Coronary artery (tissue), 2 donors: ENCODE measurements at places on chromosomes 12 and 14.

DNA sequence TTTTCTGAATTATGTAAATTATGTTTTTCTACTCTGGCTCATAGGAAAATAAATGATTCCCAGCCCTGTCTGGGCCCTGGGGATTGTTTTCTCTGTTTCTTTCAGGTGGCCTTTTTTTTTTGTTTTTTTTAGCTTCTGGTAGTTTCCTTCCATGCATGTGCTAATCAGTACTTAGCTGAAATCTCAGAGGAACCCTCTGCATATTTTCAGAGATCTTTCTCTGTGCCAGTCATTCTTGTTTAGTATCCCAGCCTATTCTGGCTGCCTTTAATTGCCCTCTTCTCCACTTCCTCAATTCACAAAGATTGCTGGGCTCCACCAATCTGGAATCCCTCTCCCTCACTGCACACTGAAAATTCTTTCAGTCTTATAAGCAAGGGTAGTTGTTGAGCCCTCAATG, 46.9 kb downstream of the CNOT2 start:
- DNase-seq, result no peak

GRCh38 chr12:1310653-1311052, 283.7 kb downstream of the FBXL14 start:
- no peak for DNase-seq

DNA sequence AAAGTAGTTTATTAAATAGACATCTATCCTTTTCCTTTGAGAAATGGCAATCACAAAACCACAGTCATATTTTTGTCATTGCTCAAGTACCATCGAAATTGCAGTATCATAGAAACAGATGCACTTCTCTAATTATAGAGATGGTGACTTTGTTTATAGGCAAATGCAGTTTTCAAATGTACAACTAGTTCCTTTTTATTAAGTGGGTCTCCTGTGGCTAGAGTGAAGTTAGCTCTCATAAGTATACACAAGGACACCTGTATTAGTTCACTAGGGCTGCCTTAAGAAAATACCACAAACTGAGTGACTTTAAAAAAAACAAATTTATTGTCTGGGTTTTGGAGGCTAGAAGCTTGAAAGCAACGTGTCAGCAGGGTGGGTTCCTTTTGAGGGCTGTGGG, 62.8 kb downstream of the OTOGL start:
- DNase-seq, result no peak

- peak; percentile 85 for DNase-seq
Observed at GRCh38 chr14:54691525-54692283, 124.8 kb downstream of the SAMD4A start.

DNA sequence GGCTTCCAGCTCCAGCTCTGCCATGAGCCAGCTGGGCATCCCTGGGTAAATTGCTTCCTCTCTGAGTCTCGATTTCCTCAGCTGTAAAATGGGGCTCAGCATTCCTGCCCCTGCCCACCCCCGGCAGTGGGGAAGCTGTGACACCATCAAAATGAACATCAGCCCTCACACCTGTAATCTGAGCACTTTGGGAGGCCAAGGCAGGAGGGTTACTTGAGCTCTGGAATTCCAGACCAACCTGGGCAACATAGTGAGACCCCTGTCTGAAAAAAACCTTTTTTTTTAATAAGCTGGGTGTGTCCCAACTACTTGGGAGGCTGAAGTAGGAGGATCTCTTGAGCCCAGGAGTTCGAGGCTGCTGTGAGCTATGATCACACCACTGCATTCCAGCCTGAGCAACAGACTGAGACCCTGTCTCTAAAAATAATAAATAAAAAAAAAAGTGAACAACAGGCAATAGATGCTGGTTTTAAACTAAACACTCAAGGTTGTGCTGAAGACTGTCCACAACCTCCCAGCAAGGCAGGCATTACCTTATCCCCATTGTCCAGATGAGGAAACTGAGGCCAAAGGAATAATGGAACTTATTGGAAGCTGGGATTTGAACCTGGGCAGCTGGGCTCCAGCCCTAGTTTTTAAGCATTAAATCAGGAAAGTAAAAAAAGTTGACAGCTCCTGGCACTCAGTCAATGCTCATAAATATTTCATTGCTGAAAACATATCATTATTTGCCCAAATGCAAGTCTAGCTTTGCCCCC, 4.3 kb downstream of the TRPV4 start:
- DNase-seq, result no peak

- no peak for DNase-seq
Observed at GRCh38 chr14:89359477-89360222, 57.4 kb downstream of the FOXN3 start.

DNA sequence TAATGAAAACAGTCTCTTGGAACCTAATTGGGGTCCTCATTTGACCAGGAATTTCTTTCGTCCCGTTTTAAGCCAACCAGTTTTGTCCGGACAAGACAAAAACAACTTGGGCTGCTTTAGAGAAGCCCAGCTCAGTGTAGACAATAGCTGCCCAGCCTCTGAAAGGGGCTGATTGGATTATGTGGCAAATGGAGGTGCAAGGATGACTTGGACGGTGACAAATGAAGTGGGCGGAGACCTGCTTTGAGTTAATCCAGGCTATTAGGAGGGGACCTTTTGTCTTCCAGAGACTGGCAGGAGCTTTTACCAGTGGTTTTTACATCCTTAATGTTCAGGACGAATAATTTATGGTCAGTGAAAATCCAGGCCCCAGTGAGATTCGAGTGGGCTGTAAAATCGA, 4.8 kb downstream of the MEG3 start:
- DNase-seq, result no peak

DNA sequence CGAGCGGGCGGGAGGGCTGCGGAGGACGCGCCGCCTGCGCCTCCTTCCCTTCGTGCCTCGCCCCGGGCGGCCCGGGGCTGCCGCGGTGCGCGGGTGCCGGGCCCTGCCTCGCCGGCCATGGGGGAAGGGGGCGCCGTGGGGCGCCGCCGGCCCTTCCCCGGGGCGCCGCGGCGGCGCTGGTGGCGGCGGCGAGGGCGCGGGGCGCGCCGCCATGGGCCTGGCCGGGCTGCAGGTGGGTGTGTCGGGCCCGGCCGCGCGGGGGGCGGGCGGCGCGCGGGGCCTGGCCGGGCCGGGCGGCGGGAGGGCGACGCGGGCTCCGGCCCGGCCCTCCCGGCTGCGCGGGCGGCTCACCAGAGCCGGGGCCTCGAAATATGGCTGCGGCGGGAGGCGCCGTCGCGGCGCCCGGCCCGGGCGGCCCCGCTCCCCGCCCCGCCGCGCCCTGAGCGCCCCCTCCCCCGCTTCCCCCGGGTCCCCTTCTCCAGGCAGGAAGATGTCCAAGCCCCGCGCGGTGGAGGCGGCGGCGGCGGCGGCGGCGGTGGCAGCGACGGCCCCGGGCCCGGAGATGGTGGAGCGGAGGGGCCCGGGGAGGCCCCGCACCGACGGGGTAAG, 5.1 kb downstream of the KMT5A start:
- DNase-seq, result no peak

- no peak for DNase-seq
Observed at GRCh38 chr14:34711796-34712712, 2.3 kb downstream of the CFL2 start.

DNA sequence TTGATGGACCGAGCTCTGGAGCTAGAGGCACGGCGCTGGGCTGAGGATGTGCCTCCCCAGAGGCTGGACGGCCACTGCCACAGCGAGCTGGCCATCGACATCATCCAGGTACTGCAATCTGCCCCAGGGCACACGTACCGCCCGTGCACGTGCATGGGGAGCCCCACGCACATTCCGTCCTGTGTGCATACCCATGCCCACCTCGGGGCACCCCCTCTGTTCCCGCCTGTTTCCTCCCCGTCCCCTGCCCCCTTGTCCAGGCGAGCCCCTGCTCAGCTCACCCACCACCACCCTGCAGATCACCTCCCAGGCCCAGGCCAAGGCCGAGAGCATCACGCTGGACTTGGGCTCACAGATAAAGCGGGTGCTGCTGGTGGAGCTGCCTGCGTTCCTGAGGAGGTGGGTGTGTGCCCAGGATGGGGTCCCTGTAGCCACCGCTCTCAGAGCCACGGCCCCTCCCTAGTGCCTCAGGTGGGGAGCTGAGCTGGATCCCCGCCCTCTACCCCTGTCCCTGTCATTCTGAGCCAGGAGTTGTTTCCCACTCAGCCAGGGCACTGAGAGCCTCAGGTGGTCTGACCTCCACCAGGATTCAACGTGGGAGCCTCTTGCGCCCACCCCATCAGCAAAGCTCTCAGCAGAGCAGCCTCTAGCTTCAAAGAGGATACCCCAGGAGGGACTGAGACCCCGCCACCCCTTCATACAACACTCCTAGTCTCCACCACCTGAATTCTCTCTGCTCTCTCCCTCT, 6.9 kb downstream of the TNFAIP2 start:
- no peak for DNase-seq

- DNase-seq, result peak; percentile 77
Observed at GRCh38 chr12:120534703-120535655, 823 bp downstream of the RNF10 start.

DNA sequence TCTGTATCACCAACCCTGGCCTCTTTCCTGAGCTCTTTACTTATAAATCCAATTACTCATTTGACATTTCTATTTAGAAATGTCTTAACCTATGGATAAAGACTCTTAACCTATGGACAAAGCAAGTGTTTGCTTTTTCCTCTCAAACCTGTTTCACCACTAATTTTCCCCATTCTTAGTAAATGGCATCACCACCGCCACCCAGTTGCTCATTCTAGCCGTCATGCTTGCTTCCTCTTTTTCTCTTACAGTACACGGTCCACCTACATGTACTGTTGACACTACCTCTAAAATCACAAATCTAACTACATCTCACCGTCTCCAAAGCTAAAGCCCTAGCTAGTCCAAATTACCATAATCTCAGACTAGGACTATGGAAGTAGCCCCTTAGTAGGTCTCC, 60.0 kb downstream of the CAPS2 start:
- no peak for DNase-seq

- DNase-seq, result no peak
Observed at GRCh38 chr12:48780381-48781025, 8.4 kb downstream of the ADCY6 start.

DNA sequence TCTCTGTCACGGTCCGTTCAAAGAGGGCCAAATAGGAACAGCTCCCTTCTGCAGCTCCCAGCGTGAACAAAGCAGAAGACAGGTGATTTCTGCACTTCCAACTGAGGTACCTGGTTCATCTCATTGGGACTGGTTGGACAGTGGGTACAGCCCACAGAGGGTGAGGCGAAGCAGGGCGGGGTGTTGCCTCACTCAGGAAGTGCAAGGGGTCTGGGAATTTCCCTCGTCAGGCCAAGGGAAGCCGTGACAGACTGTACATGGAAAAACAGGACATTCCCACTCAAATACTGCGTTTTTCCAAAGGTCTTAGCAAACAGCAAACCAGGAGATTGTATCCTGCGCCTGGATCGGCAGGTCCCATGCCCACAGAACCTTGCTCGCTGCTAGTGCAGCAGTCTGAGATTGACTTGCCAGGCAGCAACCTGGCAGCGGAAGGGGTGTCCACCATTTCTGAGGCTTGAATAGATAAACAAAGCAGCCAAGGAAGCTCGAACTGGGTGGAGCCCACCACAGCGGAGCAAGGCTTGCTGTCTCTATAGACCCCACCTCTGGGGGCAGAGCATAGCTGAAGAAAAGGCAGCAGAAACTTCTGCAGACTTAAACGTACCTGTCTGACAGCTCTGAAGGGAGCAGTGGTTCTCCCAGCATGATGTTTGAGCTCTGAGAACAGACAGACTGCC, 22.7 kb downstream of the SLC38A1 start:
- no peak for DNase-seq

- no peak for DNase-seq
Observed at GRCh38 chr12:113149361-113150150, at the start of gene CFAP73. Gene CFAP73 (plus strand): TSS chr12:113149724. CDS start chr12:113149858, 134 bp downstream.

- peak; percentile 83 for DNase-seq
Observed at GRCh38 chr14:21070610-21071224, 613 bp downstream of the ARHGEF40 start.

DNA sequence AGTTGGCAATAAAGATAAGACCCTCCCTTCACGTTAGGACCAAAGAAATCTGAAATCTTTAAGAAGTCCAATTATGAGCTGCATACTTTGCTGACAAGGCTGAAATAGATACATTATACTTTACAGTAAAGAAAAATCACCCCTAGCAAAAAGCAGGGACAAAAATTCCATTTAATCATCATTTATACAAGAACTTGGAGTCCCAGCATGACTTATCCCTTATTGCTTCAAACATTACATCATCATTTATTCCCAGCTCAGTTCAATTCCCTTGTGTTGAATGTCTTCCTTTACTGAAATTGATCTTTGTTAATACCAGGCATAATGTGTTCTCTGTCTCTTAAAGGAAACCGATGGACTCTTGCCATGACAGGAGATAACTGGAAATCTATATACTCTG, 449.6 kb upstream of the CCDC196 start:
- no peak for DNase-seq

- no peak for DNase-seq
Observed at GRCh38 chr12:9750276-9751203, 10.2 kb downstream of the CD69 start.

- DNase-seq, result no peak
Observed at GRCh38 chr12:331287-331686, 57.8 kb downstream of the KDM5A start.

DNA sequence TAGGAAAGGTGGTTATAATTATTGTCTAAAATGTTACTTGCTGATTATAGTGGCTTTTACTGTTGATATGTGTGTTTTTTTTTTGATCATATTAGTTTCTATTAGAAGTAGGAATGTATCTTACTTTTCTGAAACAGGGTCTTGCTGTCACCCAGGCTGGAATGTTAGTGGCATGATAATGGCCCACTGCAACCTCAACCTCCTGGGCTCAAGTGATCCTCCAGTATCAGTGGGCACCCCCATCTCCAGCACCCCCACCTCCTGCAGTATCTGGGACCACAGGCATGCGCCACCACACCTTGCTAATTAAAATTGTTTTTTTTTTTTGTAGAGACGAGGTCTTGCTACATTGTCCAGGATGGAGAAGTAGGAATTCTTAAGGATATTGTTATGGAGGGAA, 11.3 kb downstream of the ATF1 start:
- no peak for DNase-seq

- DNase-seq, result no peak
Observed at GRCh38 chr12:121005346-121005815, 10.9 kb downstream of the C12orf43 start.

DNA sequence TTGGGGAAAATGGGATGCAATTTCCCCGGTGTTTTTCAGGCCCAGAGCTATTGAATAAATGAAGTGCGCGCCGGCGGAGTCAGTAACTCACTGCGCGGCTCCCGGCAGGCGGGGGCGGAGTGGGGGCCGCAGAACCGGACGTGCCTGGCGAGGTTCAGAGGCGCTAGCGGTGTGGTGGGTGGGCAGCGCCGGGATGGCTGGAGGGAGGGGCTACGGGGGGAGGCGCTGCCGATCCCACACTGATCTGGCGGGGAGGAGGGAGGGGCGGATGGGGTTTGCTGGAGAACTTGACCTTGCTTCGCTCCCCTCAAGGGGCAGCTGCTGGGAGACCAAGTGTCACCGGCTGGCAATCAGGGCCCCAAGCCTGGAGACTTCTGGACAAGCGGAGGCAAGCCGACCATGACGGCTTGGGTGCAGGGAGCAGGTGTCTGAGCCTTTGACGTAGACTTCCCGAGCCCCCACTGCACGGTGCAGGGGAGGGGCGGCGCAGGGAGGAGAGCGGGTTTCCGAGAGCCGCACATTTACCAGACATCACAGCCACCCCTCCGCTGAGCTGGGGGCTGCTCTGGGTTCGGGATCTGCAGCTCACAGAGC, 174.1 kb upstream of the RTL1 start:
- DNase-seq, result peak; percentile 58
